Astrocyte of the hippocampus (primary cell): ENCODE measurements at places on chromosomes 7 and 10.

- DNase-seq: no peak
These were observed 305.1 kb downstream of the PTPRN2 start for GRCh38 chr7:158282461-158283001.

GRCh38 chr7:51318001-51318400, 1.4 kb upstream of the COBL start:
- no peak for DNase-seq

DNA sequence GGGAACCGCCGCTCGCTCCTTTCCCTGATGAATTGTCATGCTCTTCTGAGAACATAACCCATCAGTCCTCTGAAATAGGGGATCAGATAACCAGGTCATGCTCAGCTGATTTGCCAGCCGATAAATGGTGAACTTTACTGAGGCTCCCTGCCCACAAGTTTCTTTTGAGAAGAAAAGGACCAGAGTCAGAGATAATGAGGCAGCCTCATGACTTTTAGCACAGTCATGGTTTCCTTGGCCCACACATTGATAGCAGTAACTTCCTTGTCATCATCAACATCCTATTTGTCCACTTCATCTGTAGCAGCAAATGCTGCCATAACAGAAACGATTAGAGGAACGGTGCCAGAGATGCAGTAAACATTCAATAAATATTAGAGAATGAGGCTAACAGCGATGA, 509.0 kb downstream of the GATA3 start:
- DNase-seq: no peak

DNA sequence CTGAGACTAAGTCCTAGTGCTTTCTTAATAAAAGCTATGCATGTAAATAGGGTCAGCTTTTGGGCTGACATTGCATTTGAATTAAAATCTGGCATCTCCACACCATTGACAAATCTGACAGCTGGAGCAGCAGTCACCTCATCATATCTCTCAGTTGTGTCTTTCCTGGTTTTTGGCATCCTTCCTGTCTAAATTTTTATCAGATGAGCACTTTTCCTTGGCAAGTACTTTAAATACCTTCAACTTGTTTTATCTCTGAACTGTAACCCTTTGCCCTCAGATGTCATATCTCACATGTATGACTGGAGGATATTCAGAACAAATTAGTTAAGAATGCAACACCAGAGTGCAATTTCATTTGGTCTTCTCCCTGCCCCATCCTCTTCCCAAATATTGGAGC, 1066.2 kb downstream of the LRMDA start:
- no peak for DNase-seq

GRCh38 chr7:82675396-82675795, 231.8 kb upstream of the CACNA2D1 start:
- DNase-seq: peak; percentile 5

- peak; percentile 51 for DNase-seq
These were observed 1187.2 kb downstream of the XPNPEP1 start for GRCh38 chr10:108736111-108736510.

- DNase-seq: no peak
These were observed 43.9 kb downstream of the TNS3 start for GRCh38 chr7:47537716-47538675.

- DNase-seq: no peak
These were observed 1.5 kb downstream of the PVRIG start for GRCh38 chr7:100221231-100221718.

- peak; percentile 87 for DNase-seq
These were observed 25.9 kb downstream of the DGKI start for GRCh38 chr7:137820677-137821420.

DNA sequence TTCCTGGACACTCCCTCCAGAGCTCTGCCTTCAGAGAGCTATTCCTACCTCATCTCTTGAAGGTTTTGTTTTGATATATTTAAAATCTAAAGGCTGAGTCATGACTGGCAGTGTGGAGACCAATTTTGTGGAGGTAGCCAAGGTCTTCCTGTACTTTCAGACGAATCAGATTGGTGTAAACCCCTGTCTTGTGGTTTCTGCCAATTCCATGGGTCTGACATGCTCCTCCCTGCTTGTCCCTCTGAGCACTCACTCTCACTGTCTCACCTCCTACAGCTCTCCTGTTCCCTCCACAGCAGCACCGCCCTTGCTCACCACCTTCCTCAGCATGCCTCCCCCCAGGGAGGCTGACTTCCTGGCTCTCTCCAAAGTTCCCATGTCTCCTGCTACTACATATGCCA, 179.8 kb downstream of the NPSR1 start:
- peak; percentile 42 for DNase-seq

GRCh38 chr10:28638392-28638791, 38.9 kb upstream of the BAMBI start:
- no peak for DNase-seq

DNA sequence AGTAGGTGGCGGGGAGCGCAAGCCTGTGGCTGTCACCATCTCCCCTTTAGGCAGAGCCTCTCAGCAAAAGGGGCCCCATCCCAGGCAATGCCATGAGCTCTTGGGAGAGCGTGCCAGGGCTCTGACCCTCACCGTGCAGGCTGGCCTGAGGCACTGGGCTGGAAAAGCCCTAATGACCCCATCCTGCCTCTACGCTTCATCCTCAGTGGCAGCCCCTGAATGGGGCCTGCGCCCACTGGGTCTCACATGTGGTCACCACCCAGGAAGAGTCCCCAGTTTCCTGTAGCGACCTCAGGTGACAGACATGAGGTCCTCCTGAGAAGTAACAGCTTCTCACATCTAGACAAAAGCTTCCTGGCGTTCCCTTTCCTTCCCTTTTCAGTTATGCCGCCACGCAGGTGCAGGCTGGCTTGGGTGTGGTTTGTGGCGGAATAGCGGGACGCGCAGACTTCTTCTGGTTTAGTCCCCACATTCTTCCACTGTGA, 59.2 kb downstream of the CLEC2L start:
- no peak for DNase-seq

GRCh38 chr10:110704070-110704469, 59.9 kb downstream of the RBM20 start:
- DNase-seq: no peak

GRCh38 chr7:70951271-70951962, 180.5 kb upstream of the GALNT17 start:
- DNase-seq: no peak

DNA sequence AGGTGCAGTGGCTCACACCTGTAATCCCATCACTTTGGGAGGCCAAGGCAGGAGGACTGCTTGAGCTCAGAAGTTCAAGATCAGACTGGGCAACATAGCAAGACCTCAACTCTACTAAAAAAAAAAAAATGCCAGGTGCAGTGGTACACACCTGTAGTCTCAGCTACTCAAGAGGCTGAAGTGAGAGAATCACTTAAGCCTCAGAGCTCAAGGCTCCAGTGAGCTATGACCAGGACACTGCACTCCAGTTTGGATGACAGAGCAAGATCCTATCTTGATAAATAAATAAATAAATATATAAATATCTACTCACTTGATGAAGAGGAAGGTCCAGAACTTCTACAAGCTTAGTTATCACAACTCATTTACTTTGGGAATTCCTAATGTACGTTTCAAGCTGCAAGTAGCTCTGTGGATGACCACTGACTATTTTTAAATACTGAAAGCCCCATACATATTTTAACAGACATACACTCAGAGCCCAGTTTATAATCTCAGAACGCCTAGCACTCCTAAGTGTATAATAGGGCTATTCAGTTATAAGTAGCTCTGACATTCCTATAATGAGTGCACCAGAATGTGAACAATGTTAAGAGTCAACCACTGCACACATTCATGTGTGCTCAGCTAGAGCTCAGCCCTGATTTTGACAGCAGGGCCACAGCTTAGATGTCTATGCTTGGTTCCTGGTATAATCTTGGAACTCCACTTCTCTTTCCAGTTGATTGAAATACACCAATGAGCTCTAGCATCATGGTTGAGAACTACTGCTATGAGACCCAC, 119.1 kb downstream of the CUBN start:
- peak; percentile 72 for DNase-seq

DNA sequence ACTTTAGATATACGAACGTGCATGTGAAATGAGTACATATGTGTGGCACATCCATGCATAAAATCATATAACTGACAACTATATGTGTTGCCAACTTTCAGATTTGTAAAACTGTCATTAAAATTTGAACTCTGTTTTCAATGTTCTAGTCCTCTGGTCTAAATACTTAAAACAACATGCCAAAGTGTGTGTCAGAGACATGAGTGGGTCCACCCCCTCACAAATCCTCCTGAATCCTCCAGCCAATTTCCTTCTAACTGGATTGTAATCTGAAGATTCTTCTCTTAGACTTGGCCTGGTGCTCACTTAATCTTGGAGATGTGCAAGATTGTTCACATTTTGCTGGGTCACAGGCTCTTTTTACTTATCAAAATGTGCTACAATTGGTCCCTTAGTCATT, 184.1 kb downstream of the RELN start:
- no peak for DNase-seq

DNA sequence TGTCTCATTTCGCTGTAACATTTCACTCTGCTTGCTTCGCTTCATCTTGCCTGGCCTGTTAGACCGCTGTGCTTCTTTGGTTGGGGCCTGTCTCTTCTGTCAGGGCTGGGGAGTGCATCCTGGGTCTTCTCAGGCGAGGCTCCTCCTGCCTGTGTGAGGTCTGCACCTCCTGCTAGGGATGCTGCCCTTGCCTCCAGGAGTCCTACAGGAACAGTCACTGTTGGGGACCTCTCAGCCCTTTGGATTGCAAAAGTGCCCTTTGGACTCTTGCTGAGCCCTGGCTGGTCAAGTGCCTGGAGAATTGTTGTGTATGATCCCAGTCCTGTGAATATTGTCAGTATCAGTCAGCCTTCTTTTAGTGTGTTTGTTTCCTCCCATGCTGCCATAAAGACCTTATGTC, 84.1 kb downstream of the MDFIC start:
- DNase-seq: no peak

- no peak for DNase-seq
These were observed 131.9 kb downstream of the NRCAM start for GRCh38 chr7:108324053-108325038.

- DNase-seq: peak; percentile 58
These were observed 99.6 kb downstream of the NRP1 start for GRCh38 chr10:33234831-33235237.

DNA sequence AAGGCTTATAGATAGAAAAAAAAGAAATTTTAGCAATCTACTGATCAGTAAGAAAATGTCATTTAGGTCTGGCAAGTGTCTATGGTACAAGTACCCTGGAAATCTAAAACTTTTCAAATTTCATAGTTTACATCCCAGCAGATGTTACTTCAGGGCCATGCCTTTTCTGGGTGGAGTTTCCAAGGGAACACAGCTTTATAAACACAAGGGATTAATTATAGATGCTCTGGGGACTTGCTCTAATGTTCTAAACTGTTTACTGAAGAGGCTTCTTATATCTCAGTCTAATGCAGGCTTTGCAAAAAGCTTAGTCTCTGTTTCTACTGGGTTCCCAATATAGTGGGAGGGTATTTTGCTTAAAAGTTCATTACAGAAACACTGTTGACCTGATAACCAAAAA, 3.1 kb downstream of the CD36 start:
- DNase-seq: no peak

- DNase-seq: no peak
These were observed 370.8 kb downstream of the CDC14C start for GRCh38 chr7:49295146-49295545.

DNA sequence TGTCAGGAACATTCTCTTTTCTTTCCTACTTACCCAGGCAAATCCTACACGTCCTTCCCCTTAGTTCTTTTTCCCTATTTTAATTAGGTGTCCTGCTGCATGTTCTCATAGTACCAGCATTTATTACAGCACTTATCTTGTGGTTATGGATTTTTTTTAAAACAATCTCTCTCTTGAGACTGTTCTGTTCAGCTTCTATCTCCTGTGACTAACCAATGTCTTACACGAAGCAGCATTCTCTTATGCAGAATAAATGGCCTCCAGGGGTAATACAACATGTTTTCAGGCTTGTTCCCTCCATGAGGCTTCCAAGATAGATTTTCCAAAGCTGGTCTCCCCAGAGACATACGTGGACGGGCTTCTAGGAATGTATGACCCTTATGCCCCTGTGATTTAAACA, 1096.1 kb upstream of the CELF2 start:
- no peak for DNase-seq

- no peak for DNase-seq
These were observed 156.5 kb upstream of the PPP2R2D start for GRCh38 chr10:131744346-131744745.
